Stimulated activated CD4-positive, alpha-beta T cell treated with anti-CD3 and anti-CD28 coated beads, Interleukin-15, amount 100 ng/mL, for 1 hour (primary cell): ENCODE measurements at places on chromosomes 12 and 14.

DNA sequence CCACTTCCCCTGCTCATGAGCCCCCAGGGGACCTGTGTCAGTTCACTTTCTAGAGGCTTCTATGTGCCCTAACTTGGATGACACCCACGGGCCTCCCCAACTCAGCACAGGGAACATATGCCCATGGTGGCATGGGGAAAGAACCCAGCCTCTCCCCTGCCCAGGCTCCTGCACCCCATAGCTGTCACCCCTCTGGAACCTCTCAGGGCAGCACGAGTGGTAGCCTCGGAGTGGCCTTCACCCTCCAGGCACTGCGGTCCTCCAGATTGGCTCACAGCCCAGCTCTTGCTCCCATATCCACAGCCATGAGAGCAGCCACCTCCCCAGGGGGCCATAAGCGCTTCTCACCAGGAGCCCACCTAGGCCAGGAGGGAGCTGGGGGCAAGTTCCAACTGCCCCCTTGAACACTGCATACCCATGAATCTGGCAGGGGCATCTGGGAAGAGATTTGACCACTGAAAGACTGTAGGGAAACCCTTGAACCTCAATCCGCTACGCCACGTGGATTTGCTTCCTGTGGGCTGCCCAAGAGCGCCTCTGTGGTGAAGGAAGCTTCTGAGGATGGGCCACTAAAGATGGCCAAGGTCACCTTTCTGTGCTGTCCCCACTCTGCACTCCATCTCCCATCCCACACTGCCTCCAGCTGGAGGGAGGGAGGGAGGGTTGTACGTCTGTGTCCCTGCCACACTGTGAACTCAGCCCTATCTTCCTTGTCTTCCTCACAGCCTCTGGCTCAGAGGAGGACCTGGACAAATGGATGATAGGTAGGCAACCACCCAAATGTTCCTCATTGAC lies 11.9 kb downstream of the PLD4 start:
- no peak for DNase-seq

GRCh38 chr14:50233951-50234250 lies 2.5 kb upstream of the SOS2 start:
- no peak for DNase-seq

- DNase-seq = no peak
These were observed 4.4 kb upstream of the ZNF839 start for GRCh38 chr14:102315121-102315520.

GRCh38 chr12:80422550-80422949 lies 21.5 kb upstream of the PTPRQ start:
- no peak for DNase-seq

GRCh38 chr12:6697584-6698351 lies 2.8 kb downstream of the PIANP start:
- no peak for DNase-seq

GRCh38 chr12:57325395-57325794 lies 74.4 kb upstream of the STAC3 start:
- no peak for DNase-seq

DNA sequence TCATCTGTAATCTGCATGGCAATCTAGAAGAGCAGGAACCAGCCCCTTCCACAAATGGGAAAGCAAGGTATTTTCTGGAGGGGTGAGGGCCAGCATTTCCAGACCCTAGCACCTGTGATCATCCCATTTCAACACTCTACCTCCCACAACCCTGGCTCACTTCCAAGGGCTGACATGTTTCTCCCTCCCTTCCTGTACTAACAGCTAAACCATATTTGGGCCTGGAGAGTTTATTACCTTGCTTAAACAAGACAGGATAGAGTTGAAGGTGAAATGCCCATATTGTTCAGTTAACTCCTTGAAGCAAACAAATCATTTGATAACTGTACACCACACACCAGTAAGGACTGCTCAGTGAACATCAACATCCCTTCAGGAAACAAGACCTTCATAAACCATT lies 158.4 kb downstream of the PPM1H start:
- no peak for DNase-seq

- no peak for DNase-seq
These were observed 41.3 kb downstream of the SLC16A7 start for GRCh38 chr12:59636945-59637691.

DNA sequence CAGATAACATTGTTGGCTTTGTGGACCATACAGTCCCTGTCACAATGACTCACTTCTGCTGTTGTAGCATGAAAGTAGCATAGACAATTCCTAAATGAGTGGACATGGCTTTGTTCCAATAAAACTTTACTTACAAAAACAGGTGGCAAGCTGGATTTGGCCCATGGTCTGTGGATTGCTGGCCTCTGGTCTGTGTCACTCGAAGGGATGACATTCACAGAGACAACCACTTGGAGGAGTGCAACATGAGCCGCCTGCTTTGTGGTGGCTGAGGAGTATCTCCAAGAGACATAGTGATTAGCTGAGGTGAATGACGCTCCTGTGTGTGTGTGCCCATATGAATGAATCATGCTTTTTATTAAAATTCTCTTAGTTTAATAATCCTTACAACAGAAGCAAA lies 81.3 kb upstream of the NRXN3 start:
- DNase-seq = no peak

DNA sequence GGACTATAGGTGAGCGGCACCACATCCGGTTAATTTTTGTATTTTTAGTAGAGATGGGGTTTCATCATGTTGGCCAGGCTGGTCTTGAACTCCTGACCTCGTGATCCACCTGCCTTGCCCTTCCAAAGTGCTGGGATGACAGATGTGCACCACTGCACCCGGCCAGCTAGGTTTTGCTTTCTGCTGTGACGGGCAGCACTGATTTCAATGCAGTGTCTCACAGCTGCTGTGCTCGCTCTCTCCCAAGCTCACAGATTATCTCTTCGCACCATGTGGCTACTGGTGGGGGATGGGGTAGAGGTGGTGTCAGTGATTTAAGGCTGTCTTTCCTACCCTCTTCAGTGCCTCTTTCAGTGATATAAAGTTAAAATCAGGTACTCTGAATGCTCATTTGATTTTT lies 909.1 kb downstream of the TRHDE start:
- no peak for DNase-seq

DNA sequence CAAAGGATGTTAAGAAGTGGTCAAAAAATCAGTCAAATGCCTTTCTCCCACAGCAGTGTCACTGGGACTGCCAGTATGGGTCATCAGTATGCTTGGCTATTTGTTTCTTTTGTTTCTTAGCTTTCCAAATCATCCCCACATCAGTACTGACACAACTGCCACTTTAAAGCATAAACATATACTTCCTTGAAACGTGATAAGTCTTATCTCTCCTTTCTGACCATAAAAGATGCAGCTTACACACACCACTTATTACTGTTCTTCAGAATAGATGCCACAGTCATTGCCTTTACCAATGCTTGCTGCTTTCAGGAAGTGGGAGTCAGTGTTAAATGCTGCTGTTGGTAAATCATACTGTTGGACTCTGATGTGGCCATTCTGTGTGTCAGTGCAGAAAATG lies 18.6 kb upstream of the GARIN2 start:
- DNase-seq = no peak

GRCh38 chr12:124485371-124485770 lies 82.0 kb downstream of the NCOR2 start:
- no peak for DNase-seq

DNA sequence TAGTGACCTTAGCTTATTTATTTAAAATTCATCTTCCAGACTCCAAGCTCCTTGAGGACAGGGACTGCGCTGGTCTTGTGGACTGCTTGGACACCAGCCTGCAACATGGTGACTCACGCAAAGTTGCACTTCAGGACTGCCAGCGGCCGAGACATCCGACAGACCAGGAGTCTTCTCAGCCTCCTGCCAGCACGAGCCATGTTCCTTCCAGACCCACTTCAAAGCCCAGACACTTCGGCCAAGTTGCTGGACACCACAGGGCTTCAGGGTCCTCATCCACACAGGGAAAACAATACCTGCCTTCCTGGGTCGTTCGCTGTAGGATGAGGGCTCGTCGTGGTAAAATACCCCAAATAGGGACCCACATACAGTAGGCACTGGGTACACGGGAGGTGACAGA lies 88.7 kb downstream of the BCL11B start:
- no peak for DNase-seq

DNA sequence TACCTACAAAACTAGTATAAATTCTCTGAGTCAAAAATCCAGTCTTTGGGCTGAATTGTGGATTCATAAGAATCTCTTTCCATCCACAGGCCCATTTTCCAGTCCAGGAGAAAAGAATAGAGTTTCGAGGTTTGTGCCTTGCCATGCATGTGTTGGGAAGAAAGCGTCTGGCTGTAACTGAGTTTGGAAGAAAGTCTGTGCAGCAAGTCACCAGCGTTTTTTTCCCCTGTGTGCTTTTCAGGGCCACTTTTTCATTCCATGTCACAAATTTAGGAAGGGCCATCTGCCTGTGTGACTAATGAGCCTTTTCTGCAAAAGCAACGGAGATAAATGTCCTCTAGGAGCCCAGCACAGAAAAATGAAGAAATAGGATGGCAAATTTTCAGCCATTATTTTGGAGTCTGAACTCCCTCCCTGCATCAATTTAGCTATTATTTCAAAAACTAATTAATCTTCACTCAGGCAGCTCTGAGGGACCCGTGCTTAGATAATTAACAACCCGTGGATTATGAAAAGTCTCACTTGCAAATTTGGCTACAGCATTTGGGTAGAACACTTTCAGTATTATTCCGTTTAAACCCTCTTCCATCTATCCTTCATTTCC lies 261.5 kb downstream of the SUDS3 start:
- no peak for DNase-seq

DNA sequence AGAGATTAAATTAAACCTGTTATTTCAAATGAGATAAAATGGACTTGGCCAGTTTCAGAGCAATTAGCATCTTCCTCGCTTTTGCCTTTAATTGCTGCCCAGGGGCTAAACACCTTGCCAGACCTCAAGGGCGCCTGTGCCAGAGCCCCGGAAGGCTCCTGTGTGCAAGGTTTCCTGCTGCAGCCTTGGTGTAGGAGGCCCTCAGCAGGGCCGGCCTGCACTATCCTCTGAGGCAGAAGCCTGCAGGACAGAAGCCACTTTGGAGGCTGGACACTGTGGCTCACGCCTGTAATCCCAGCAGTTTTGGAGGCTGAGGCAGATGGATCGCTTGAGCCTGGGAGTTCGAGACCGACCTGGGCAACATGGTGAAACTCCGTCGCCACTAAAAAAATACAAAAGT lies 150.4 kb downstream of the CALM1 start:
- no peak for DNase-seq

DNA sequence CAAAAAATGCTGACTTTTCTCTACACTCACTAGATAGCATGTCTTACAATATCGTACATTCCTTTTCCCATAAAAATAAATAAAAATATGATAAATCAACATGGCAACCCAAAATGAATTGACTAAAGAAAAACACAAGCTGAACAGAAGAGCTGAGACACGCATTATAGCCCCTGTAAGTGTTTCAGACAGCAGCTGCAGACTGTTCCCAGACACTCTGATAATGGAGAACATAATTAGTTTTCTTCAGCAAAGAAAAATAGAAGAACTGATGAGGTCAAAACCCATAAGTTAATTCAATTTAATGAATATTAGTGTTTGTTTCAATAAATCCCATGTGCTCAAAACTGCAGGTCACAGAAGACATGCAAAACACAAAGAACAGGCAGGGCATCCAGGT lies 23.8 kb downstream of the ST8SIA1 start:
- no peak for DNase-seq
